ENCODE measurements at places on chromosomes 1 and 21.
A peak's percentile ranks its signal among the peaks of the same experiment; 100 is the strongest.

GRCh38 chr1:2044510-2045319 lies 5.5 kb upstream of the PRKCZ start:
- peak; percentile 82 for DNase-seq

DNA sequence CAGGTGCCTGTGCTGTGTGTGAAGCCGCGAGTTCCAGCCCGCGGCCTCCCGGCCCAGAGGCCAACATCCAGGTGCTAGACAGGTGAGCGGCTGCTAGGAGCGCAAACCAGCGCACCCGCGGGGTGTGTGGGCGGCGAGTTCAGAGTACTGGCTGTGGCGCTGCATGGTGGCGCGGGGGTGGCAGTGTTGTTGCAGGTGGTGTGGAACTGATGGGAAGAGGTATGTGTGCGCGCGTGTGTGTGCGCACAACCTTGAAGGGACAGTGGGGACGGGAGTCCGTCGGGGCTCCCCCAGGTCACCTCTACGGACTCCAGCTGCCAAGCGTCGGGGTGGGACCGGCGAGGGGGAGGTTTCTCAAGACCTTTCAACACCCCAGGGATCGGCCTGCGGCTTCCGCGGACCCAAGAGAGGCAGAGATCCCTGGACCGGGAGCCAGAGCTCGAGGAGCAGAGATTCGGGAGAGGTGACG lies 433 bp upstream of the DMBX1 start:
- DNase-seq = peak; percentile 9

DNA sequence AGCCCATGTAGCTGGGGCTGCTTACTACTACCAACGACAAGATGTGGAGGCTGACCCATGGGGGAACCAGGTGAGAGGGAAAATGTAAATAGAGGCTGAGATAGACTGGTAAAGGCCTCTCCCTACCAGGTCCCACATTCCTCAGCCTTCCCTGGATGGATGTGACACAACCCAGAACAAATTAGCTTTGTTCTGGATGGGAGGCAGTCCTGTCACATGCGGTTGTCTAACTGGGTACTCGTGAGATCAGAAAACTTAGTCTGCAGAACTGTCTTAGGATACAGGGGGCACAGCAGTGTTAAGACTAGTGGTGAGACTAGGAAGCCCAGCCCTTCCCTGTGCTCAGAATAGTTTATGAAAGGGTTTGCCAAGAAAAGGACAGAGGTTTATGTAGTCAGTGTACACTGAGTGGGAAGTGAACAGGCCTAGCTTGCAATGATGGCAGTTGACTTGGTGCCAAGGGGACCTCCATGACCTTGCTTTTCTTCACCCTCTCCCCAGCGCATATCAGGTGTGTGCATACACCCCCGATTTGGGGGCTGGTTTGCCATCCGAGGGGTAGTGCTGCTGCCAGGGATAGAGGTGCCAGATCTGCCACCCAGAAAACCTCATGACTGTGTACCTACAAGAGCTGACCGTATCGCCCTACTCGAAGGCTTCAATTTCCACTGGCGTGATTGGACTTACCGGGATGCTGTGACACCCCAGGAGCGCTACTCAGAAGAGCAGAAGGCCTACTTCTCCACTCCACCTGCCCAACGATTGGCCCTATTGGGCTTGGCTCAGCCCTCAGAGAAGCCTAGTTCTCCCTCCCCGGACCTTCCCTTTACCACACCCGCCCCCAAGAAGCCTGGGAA lies 8.4 kb downstream of the MMACHC start:
- no peak for DNase-seq

GRCh38 chr1:241848686-241849344 lies 811 bp downstream of the EXO1 start:
- DNase-seq = no peak

- DNase-seq = no peak
Measured at GRCh38 chr1:182977480-182977879, 24.5 kb upstream of the SHCBP1L start.

GRCh38 chr1:53956308-53957168 lies 10.4 kb downstream of the LRRC42 start:
- DNase-seq = no peak

DNA sequence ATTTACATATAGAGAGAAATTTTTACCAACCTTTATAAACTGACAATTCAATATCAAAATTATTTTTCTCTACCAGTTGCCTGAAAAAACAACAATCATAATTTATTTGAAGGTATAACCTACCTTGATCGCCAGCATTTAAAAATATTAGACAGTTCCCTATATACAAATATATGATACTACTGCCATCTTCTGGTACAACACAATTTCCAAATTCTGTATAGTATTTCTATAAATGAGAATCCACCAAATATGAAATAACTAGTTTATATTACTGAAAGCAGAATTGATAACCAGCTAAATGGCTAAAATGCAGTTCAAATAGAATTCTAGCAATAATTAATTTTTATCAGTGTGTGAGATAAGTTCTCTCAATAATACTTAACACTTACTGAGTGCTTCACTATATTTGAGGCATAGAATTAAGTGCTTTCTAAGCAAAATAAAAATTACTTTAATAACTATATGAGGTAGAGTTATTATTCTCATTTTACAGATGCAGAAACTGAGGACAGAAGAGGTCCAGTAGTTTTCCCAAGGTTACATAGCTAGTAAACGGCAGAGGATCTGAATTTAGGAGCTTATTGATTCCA lies 75.6 kb downstream of the PIGK start:
- DNase-seq = no peak

DNA sequence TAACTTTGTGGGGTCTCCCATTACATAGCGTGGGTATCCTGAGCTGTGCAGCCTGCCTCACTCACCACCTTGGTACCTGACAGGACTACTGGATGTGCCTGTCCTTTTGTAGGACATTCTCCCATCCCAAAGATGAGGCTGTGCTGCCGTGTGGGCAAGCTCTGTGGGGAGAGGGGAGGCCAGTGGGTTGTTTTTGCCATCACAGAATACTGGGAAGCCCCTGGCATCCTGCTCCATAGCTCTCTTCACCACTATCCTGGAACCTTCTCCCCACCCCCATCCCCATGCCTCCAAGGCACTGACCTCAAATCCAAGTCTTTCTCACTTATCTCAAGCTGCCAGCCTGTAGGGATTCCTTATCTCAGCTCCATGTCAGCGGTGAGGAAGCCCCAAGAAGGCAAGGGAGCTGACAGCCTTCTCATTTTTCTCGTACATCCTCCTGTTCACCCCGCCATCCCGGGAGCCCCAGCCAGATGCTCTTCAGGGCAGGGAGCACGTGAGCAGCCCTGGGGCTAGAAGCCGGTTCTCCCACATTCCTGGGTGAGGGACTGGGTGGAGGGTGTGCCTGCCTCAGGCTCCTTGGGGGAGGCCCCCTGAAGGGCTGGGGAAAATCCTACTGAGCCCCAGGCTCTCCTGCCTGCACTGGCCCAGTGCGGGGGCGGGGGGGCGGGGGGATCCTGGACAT lies 2.4 kb upstream of the ELF3 start:
- DNase-seq = no peak

DNA sequence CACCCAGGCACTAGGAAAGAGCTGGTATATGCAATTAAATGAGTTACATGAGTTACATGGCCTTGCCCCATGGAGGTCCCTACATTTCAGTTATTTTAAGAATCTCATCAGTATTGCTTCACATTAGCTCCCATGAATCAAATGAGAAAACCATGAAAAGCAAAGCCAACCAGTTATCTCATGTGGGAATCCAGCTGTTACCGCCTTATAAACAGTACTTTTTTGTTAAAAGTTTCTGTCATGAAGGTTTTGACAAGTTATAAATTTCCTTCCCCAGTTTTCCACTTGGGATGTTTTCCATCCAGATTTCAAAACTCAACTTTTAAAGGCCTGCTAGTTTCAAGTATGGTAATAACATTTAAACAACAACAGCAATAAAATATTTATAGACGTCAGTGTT lies 544.8 kb downstream of the NUF2 start:
- no peak for DNase-seq

DNA sequence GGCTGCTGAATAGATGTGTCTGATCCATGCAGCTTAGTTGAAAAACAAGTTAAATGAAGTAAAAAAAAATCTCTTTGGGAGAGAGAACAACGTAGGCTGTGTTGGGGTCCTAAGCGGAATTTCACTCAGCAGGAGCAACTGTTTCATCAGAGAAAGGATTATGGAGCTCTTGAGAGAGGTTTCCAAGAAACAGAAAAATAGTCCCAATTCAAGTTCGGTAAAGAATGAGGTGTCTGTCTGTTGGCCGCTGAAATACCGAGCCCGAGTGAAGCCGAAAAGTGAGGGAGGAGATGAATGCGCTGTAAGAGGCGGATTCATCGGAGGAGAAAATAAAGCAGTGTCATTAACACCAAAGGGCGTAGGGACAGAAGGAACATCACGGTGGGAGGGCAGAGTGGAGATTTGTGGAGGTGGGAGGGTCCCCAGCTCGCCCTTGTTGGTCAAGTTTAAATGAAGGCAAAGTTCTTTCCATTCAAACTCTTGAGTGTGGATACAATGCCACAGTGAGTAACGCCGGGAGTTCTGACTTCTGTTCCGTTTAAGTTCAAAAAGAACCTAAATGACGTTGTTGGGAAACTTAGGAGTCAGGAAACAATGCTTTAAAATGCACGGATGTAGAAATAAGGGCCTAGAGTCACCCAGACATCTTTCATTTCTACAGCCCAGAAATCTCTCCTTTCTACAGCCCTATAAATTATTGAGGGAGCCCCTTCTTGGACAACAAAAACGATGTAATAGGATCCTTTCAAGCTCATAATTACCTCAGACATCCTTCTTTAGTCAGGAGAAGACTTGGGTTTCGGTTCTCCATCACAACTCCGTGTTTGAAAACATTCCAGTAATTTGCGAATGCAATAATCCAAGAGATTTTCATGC lies 15.6 kb upstream of the SLC45A1 start:
- DNase-seq = no peak

GRCh38 chr1:21058035-21058793 lies 118.5 kb downstream of the EIF4G3 start:
- DNase-seq = no peak

GRCh38 chr21:17929510-17929909 lies 110.4 kb upstream of the C21orf91 start:
- DNase-seq = no peak

- DNase-seq = no peak
Measured at GRCh38 chr1:85343612-85344255, 67.3 kb upstream of the BCL10 start.

- no peak for DNase-seq
Measured at GRCh38 chr1:101251504-101251903, 14.7 kb downstream of the S1PR1 start.

- no peak for DNase-seq
Measured at GRCh38 chr1:53557830-53558738, 98.9 kb downstream of the DMRTB1 start.

DNA sequence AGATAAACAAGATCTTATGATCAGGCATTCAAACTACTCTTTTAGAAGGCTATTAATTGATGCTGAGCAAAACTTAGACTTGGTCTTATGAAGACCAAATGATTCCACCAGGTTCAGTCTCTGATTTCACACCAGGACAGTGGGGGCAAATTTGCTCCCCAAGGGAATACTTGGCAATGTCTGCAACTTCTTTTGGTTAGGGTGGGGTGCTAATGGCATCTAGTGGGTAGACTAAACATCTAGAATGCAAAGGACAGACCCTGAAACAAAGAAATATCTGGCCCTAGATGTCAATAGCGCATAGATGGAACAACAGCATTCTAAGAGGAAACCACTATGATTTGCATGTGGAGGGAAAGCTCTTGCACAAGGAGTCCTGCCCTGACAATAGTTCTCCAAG lies 30.6 kb downstream of the DPT start:
- no peak for DNase-seq

DNA sequence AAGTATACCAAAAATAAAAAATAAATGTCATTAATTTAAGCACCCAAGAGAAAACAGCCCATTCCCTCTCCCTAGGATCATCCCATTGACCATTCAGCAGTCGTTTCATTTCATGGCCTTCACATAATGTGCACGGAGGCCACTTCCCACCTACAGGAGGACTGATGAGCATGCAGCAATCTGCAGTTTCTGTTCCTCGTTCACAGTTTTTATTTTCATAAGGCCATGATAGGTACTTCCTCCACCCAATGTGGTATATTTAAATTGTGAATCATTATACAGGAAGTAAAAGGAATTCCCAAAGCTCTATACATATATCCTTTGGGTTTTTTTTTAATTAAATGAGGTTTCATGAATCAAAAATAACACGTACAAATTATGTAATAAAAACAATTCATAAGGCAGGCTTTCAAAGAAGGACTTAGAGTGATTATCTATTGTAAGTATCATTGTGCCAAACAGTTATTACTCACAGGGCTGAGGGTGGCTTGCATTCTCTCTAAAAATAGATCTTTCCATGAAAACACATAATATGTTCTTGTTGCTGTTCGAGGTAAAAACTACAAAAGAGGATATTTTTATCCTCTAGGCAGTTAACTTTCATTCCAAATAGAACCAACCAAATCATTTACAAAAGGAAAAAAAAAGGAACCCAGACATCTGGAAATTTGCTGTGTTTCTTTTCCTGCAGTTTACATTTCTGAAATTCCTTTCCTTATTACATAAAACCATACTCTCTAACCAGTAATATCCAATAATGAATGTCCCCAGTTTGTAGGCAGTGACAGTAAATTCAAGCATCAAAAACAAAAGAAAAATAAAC lies 27.5 kb upstream of the SLC44A3 start:
- DNase-seq = no peak

Data from CD4-positive, alpha-beta T cell (primary cell).